ENCODE measurements at places on chromosomes 7 and 10.
A peak's percentile ranks its signal among the peaks of the same experiment; 100 is the strongest.

DNA sequence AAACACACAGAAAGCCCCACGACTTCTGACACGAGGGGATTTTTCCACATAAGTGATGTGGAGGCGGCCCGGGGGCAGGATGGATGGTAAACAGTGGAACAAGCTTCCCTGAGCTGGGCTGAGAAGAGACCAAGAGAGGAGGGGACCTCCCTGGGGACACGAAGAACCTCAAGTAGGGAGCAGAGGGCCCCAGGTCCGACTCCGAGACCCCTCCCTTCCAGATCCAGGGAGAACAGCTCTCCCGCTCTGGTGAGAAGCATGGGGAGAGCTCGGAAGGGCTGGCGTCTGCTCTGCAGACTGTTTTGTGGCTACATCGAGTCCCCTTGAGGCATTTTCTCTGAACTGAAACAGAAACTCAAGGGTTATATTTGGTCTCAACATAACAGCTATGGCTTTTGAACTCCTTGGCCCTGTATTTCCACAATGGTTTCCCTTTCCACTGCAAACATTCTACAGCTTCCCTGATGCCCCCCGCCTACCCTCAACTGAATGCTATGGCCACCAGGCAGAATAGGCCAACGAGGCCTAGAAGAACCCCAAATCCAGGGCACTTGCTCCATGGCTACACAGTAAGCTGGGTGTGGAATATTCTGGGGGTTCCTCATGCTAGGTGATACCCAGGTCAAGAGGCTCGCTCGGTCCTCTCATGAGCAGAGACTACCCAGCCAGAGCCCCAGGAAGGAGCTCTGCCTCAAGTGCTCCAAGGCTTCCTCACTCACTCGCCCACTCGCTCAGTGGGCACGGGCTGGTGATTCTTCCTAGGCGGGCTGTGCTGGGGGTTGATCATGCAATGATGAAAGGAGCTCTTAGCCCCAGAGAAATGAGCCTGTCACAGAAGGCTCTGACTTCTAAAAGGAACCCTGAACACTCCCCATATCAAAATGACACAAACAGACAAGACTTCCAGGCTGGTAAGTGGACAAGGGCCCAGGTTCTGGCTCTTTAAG, 47.5 kb downstream of the FAM53B start:
- no peak for DNase-seq

DNA sequence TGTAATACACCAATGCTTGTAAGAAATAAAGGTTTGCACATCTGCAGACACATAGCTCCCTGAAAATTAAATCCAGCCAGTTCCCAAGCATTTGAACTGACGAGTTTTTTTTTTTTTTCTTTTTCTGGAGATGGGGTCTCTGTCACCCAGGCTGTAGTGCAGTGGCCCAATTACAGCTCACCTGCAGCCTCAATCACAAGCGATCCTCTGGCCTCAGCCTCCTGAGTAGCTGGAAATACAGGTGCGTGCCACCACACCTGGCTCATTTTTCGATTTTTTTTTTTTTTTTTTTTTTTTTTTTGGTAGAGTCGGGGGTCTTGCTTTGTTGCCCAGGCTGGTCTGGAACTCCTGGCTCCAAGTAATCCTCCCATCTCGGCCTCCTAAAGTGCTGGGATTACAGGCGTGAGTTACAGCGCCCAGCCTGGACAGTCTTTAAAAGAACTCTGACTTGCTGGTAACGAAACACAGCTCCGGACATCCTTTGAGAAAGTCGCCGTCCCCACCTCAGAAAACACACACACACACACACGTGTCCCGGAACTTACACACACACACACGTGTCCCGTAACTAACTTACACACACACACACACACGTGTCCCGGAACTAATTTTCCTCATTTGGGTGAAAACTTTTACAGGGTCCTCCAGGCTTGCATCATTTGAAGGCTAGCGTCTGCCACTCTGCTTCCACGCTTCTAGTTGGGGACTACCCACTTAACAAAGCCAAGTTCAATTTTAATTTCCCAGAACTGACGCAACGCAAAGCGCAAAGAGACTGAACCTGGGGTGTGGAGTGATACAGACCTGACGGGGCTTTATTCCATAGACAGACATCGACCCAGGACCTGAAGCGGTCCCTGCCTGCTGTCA, 18.6 kb downstream of the OCM2 start:
- DNase-seq: peak; percentile 2

GRCh38 chr7:20828947-20829346, 42.3 kb upstream of the SP8 start:
- DNase-seq: no peak

DNA sequence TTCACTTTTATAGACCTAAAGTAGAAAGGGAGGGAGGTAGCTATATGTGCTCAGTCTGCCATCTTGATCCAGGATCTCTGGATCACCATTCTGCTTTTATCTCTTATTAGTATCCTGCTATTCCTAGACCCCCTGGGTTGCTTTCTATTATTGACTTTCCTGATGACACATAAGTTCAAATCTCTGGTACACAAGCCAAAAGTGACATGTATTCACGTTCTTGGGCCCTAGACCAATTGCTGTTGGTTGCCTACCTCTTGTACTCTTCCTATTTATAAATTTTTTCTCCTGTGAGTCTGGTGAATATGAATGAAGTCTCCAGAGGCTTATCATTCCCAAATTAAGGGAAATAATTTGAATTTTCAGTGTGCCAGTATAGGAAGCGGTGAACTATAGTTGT, 56.9 kb downstream of the DNMBP start:
- no peak for DNase-seq

- DNase-seq: no peak
Observed at GRCh38 chr7:73966062-73966940, 61.7 kb upstream of the ELN start.

DNA sequence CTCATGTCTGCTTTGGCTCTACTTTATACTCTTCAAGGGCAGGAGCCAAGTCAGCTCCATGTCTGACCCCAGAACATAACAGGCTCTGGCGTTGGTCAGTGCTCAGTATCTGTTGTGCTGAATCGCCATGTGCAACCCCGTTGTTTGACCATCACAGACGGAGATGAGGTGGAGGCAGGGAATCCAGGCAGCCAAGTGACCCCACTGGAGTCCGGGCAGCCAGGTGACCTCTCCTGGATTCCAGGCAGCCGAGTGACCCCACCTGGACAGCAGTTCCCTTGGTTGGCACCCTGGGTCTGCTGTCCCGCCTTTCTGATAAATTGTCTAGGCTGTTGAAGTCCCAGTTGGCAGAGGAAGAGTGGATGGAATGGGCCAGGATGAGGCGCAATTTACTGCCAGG, 232.2 kb downstream of the TCERG1L start:
- DNase-seq: no peak

DNA sequence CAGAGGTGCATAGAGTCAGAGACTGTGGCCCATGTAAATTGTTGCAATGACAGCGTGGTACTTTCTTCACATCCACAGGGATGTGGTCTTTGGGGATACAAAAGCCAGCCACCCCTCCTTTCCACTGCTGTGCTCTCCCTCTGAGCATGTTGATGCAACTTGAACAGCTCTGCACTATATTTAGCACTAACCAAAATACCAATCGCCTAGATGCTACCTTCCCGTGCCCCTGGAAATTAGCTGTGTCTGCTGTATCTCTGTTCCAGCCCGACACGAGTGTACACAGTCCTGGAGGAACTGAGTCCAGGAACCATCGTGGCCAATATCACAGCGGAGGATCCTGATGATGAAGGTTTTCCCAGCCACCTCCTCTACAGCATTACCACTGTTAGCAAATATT, 38.1 kb downstream of the CDHR3 start:
- no peak for DNase-seq

- no peak for DNase-seq
Observed at GRCh38 chr10:107544706-107545520, 380.4 kb upstream of the SORCS1 start.

- no peak for DNase-seq
Observed at GRCh38 chr7:18844735-18845134, 272.7 kb downstream of the TWIST1 start.

All from stimulated activated CD8-positive, alpha-beta memory T cell treated with anti-CD3 and anti-CD28 coated beads, Interleukin-12 subunit alpha, Interleukin-12 subunit beta, amount 100 ng/mL, for 1 hour (primary cell).